ENCODE measurements at places on chromosomes 3 and 15. TPM values are rescaled to one million over a fixed set of nuclear protein-coding genes. Genes with fewer than 3 reads are reported as not detected.

- no peak overlapping the region for H3K27ac ChIP-seq
- no peaks in the 10 kb centered on the region for H3K27me3 ChIP-seq
- H3K4me3 ChIP-seq, result no peak overlapping the region
- H3K36me3 ChIP-seq, result no peaks in the 10 kb centered on the region
Measured at GRCh38 chr3:194592798-194593752, 40.1 kb downstream of the TMEM44 start.

- peak overlapping the region; percentile 56 for H3K27ac ChIP-seq
- no peak overlapping the region for H3K4me3 ChIP-seq
- H3K36me3 ChIP-seq, result no peaks in the 10 kb centered on the region
Measured at GRCh38 chr15:92797168-92798052, 102.7 kb upstream of the CHD2 start.

GRCh38 chr3:44802011-44802410 is 40.4 kb downstream of the KIF15 start:
- H3K4me1 ChIP-seq, result no peaks in the 10 kb centered on the region
- H3K36me3 ChIP-seq, result no peaks in the 10 kb centered on the region
- H3K27ac ChIP-seq, result no peak overlapping the region
- DNase-seq, result no peak

GRCh38 chr3:172213200-172213599 is 173.8 kb downstream of the FNDC3B start:
- H3K27ac ChIP-seq, result peak overlapping the region; percentile 3
- peaks cover 36% of the 10 kb centered on the region for H3K4me1 ChIP-seq
- H3K36me3 ChIP-seq, result no peaks in the 10 kb centered on the region

DNA sequence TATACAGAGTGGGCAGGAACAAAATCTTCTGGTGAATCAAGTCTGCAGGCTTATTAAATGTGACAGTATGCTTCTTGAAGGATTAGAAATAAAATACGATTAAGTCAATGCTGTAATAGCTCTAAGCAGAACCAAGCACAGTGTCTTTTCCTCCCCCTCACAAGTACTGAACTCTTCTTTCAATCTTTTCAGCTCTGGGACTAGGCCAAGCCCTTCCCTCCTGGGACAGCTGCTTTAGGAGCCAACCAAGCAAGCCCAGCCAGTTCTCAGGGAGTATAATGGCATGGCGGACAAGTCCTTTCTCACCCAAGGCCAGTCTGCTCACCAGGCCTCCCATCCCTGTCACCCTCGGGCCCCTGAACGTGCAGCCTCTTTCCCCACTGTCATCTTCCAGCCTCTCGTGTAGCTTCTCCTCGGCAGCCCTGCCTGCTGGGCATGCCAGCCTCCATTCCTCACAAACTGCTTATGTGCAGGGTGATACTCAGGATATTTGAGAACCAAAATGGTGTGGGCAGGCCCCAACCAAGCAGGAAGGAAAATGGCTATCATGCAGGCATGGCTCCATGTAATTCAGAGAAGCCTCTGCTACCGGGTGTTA is 8.4 kb upstream of the PPP1R2 start:
- no peaks in the 10 kb centered on the region for H3K4me1 ChIP-seq
- H3K4me3 ChIP-seq, result no peak overlapping the region
- H3K27me3 ChIP-seq, result no peaks in the 10 kb centered on the region
- no peak overlapping the region for H3K27ac ChIP-seq
- H3K36me3 ChIP-seq, result no peaks in the 10 kb centered on the region
- DNase-seq, result no peak

DNA sequence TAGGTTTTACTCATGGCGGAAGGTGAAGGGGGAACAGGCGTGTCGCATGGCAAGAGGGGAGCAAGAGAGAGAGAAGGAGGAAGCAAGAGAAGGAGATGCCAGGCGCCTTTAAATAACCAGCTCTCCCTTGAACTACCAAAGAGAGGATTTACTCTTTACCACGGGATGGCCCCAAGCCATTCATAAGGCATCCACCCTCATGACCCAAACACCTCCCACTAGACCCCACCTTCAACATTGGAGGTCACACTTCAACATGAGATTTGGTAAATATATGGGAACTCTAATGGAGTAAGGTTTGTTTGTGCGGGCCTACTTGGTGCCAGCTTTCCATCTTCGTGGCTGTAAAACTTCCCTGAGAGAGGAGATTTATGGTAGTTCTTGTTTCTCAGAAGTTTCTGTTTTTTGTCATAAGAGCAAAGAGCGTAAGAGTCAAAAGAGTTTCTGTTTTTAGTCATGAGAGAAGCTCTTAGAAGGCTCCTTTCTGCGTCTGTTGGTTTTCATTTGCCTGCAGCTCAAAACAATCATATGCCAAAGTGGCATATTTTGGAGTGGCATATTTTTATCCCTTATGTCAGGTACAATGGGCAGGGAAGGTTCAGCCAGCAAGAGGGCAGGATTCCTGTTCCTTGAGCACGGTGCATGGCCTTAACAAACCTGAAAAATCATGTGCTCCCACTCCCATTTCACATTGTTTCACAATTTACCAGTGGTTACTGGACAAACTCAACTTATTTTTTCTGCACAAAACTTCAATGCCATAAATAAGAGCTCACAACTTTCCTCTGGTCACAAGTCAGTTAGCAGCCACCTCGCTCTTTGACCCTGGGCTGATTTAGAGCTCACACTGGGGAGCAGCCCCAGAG is 12.5 kb downstream of the PML start:
- no peak overlapping the region for H3K4me3 ChIP-seq
- H3K4me1 ChIP-seq, result peaks cover 55% of the 10 kb centered on the region

DNA sequence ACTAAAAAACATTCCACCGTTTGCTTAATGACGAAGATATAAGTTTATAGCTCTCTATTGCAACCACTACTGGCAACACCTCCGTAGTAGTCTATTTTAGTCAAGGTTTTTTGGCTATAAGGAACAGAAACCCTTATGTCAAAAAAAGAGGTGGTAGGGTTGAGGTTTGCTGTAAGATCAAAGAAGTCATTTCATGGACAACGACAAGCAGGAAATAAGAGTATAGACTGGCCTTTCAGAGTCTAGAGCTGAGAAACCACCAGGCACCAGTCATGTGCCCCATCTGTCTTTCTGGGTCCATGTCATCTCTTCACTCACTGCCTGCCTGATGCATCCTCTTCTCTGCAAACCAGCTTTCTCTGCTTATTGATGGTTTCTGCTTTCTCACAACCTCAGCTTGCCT is 42.7 kb downstream of the THBS1 start:
- DNase-seq, result no peak
- no peaks in the 10 kb centered on the region for H3K27me3 ChIP-seq
- no peak overlapping the region for H3K27ac ChIP-seq
- no peaks in the 10 kb centered on the region for H3K4me1 ChIP-seq

GRCh38 chr3:44120721-44121582 is 120.7 kb upstream of the TOPAZ1 start:
- peak; percentile 23 for DNase-seq
- no peak overlapping the region for H3K4me3 ChIP-seq
- H3K4me1 ChIP-seq, result no peaks in the 10 kb centered on the region
- H3K27ac ChIP-seq, result no peak overlapping the region
- H3K36me3 ChIP-seq, result no peaks in the 10 kb centered on the region

DNA sequence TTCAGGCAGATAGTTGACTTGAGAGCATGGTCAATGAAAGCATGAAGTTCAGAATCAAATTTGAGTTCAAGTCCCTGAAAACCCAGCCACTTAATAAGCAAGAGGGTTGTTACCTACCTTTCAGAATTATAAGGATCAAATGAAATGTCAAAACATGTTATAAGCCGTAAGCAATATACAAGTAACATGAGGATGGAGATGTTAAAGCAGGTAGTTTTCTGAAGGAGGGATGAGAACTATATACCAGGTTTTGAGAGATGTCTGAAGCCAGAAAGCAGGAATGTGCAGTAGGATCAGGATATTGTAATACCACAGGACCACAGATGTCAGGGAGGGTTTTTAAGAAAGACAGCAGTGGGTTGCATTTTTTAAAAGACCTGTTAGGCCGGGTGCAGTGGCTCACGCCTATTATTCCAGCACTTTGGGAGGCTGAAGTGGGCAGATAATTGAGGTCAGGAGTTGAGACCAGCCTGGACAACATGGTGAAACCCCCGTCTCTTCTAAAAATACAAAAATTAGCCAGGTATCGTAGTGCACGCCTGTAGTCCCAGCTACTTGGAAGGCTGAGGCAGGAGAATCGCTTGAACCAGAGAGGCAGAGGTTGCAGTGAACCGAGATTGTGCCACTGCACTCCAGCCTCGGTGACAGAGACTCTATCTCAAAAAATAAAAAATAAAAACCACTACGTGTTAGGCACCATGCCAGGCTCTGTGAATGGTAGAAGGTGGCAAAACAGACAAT is 6.9 kb upstream of the EIF3J start:
- no peaks in the 10 kb centered on the region for H3K27me3 ChIP-seq
- H3K27ac ChIP-seq, result no peak overlapping the region
- H3K36me3 ChIP-seq, result peaks cover 4% of the 10 kb centered on the region
- H3K4me1 ChIP-seq, result no peaks in the 10 kb centered on the region
- DNase-seq, result no peak
- no peak overlapping the region for H3K4me3 ChIP-seq

- H3K27me3 ChIP-seq, result peaks cover 3% of the 10 kb centered on the region
- DNase-seq, result no peak
- H3K4me3 ChIP-seq, result no peak overlapping the region
- H3K27ac ChIP-seq, result no peak overlapping the region
- H3K36me3 ChIP-seq, result no peaks in the 10 kb centered on the region
Measured at GRCh38 chr3:186821429-186822387, 15.4 kb upstream of the RFC4 start.

GRCh38 chr3:158509891-158510290 is 61.1 kb upstream of the MLF1 start:
- no peak for DNase-seq
- no peaks in the 10 kb centered on the region for H3K4me1 ChIP-seq
- H3K36me3 ChIP-seq, result no peaks in the 10 kb centered on the region

GRCh38 chr15:99564221-99565048 is 1.3 kb upstream of the MEF2A start:
- H3K27ac ChIP-seq, result peak overlapping the region; percentile 98
- DNase-seq, result peak; percentile 75
- H3K4me1 ChIP-seq, result peaks cover 23% of the 10 kb centered on the region
- H3K4me3 ChIP-seq, result no peak overlapping the region

GRCh38 chr3:133940536-133940935 is 44.9 kb upstream of the RAB6B start:
- no peaks in the 10 kb centered on the region for H3K27me3 ChIP-seq
- H3K4me3 ChIP-seq, result no peak overlapping the region
- no peaks in the 10 kb centered on the region for H3K4me1 ChIP-seq
- DNase-seq, result no peak
- no peak overlapping the region for H3K27ac ChIP-seq
- no peaks in the 10 kb centered on the region for H3K36me3 ChIP-seq

DNA sequence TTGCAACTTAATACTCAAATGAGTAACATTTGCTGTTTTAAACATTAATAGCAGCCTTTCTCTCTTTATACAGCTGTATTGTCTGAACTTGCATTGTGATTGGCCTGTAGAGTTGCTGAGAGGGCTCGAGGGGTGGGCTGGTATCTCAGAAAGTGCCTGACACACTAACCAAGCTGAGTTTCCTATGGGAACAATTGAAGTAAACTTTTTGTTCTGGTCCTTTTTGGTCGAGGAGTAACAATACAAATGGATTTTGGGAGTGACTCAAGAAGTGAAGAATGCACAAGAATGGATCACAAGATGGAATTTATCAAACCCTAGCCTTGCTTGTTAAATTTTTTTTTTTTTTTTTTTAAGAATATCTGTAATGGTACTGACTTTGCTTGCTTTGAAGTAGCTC is 40.3 kb downstream of the CTNNB1 start:
- H3K4me3 ChIP-seq, result no peak overlapping the region
- H3K27me3 ChIP-seq, result no peaks in the 10 kb centered on the region
- H3K36me3 ChIP-seq, result peaks cover 71% of the 10 kb centered on the region
- H3K4me1 ChIP-seq, result peaks cover 4% of the 10 kb centered on the region
- H3K27ac ChIP-seq, result no peak overlapping the region

DNA sequence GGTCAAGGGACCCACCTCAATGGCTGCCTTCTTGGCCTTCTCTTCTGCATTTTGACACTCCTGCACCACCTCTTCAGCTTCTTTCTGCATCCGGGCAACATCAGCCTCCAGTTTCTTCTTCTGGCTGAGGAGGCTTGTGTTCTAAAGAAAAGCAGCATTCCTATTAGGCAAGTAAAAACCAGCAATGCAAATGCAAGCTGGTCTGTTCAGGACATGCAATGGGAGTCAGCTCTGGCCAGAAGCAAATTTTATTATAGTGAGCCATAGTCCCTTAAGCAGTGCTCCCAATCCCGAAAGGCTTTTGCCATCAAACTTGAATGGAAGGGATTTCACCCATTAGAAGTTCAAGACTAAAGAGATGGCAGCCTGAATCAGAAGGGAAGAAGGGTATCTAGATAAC is 97.7 kb downstream of the HHLA2 start:
- H3K4me3 ChIP-seq, result no peak overlapping the region
- no peak for DNase-seq
- H3K27ac ChIP-seq, result no peak overlapping the region
- no peaks in the 10 kb centered on the region for H3K27me3 ChIP-seq
- H3K36me3 ChIP-seq, result no peaks in the 10 kb centered on the region

DNA sequence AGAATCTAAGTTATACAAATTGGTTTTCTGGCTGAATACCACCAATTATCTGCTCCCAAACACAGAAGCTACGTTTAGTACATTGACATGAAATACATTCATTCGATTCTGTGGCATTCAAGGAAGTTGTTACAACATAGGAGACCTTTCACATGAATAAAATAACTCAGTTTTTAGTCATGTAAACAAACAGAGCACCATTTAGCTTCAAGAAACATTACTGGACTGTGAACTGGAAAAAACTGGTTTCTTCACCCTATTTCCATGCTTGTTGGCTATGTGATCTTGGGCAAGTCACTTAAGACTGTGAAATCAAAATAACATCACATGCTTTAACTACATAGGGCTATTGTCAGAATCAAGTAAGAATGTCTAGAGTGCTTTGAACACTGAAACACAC is 46.2 kb downstream of the NRG4 start:
- H3K36me3 ChIP-seq, result no peaks in the 10 kb centered on the region
- H3K4me3 ChIP-seq, result no peak overlapping the region
- H3K27ac ChIP-seq, result no peak overlapping the region
- H3K4me1 ChIP-seq, result no peaks in the 10 kb centered on the region
- no peaks in the 10 kb centered on the region for H3K27me3 ChIP-seq

GRCh38 chr15:32132859-32133258 is 102.5 kb downstream of the CHRNA7 start:
- H3K4me3 ChIP-seq, result no peak overlapping the region
- no peak overlapping the region for H3K27ac ChIP-seq
- DNase-seq, result no peak
- H3K27me3 ChIP-seq, result no peaks in the 10 kb centered on the region

- no peak overlapping the region for H3K27ac ChIP-seq
- no peaks in the 10 kb centered on the region for H3K36me3 ChIP-seq
- no peak for DNase-seq
- no peak overlapping the region for H3K4me3 ChIP-seq
Measured at GRCh38 chr3:43794776-43795175, 104.0 kb downstream of the ABHD5 start.

The IL17RE gene
- 1.4 TPM for total RNA-seq

The RARRES1 gene
- total RNA-seq, result 15.8 TPM

The TRIP4 gene
- 19.3 TPM for total RNA-seq

The FAM43A gene
- total RNA-seq, result 18.7 TPM

The GAP43 gene
- 1.2 TPM for total RNA-seq

The ZNF385D gene
- 0.20 TPM for total RNA-seq

The PYDC2 gene
- total RNA-seq, result not detected

The ARL14 gene
- not detected for total RNA-seq

The WDR72 gene
- not detected for total RNA-seq

The TM4SF1 gene
- total RNA-seq, result 54.7 TPM

The NLGN1 gene
- 0.72 TPM for total RNA-seq

The GLDN gene
- total RNA-seq, result 0.44 TPM

The FANCD2OS gene
- total RNA-seq, result not detected

The AGBL1 gene
- not detected for total RNA-seq

The FBXO40 gene
- total RNA-seq, result 0.04 TPM

All from adrenal gland (tissue), 19 donors.